ENCODE measurements at places on chromosomes 1 and 21.

- no peak for DNase-seq
Observed at GRCh38 chr21:38120984-38121855, 135.6 kb upstream of the KCNJ15 start.

- DNase-seq, result no peak
Observed at GRCh38 chr1:2335721-2336455, 55.5 kb downstream of the MORN1 start.

DNA sequence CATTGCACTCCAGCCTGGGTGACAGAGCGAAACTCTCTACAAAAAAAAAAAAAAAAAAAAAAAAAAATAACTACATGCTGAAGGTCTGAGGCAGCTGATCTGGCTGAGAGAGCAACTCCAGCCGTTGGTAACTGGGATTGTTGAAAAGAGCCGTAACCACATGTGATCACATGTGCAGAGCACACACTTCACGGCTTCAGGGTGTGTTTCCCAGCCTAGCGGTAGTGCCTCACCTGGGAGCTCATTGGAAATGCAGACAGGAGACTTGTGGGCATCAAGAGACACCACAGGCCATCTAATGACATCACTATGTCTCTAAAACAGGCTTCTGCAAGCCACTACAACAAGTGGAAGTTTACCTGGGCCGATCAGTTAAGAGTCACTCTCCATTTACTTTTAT is 11.8 kb upstream of the OTUD7B start:
- DNase-seq, result peak; percentile 6

DNA sequence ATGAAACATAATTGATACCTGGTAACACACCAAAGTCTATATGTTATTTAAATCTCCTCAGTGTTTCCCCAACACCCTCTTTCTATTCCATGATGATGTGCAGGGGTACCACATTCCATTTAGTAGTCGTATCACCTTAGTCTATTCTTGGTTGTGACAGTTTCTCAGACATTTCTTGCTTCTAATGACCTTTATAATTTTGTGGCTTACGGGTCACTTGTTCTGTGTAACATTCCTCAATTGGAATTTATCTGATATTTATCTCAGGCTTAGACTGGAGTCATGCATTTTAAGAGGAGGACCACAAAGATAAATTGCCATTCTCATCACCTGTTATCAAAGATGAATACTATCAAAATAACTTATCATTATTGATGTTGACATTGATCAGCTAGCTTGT is 679.6 kb downstream of the USP25 start:
- no peak for DNase-seq

GRCh38 chr1:219126377-219126776 is 47.3 kb upstream of the LYPLAL1 start:
- DNase-seq, result no peak

DNA sequence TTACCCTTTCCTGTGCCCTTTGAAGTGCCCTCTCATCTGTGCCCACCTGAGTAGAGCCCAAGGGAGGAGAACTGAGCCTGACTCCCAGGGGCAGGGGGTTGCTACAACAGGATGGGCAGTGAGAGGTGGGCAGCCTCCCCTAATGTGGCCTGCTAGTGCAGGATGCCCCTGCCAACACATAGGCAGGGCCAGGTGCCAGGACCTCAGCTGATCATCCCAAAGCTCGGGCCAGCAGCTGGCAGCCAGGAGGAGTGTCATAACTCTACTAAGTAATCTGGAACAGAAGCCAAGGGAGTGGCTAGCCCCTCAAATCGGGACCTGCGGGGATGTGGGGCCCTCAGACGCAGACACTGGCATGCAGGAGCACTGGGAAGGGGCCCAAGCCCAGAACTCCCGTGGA is 208.8 kb upstream of the RAB4A start:
- no peak for DNase-seq

- no peak for DNase-seq
Observed at GRCh38 chr1:115839029-115839678, 1.8 kb downstream of the NHLH2 start.

GRCh38 chr1:66305927-66306326 is 228.0 kb upstream of the SGIP1 start:
- no peak for DNase-seq

DNA sequence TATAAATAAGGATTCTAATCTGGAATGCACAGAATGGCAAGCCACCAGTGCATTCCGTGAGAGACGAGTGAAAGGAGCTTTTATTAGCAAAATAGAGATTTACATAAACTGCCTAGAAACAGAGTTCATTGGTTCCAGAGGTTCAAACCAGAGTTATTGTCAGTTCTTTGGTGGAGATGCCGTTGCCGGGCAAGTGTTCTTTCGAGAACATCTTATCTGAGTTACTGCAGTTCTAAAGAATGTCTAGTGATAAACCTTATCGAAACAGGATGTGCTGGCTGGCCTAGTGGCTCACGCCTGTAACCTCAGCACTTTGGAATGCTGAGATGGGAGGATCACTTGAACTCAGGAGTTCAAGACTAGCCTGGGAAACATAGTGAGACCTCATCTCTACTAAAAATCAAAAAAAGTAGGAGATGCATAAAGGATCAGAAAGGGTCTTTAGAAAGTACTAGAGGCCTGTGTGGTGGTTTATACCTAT is 19.9 kb upstream of the EVI5 start:
- peak; percentile 88 for DNase-seq

DNA sequence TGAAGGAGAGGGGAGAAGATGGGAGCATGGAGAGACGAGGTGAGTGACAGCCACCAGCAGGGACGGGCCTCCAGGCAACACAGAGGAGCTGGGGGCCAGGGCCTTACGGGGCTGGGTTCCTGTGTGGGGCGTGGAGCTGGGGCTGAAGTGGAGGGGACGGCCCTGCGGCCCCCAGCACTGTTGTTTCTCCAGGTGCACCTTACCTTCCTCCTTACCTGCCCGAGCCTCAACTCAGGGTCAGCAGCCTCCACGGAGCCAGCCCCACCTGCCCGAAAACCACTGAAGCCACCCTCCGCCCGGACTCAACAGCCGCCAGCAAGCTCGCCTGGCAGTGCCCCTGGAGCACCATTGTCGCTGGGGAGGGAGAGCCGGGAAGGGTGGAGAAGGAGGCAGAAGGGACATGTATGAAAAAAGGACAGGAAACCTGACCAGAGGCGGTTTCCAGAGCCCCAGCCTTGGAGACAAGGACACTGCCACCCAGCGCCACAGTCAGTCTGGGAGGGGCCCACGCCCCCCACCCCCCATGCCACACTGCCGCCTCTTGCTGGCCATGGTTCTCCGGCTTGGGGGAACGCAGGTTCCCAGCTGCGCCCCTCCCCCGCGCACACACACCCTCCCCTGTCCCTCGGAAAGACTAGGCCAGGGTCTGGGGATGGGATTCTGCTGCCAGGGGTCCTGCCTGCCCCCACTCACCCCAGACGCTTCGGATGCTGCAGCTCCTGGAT is 10.6 kb downstream of the PLA2G2F start:
- DNase-seq, result no peak

DNA sequence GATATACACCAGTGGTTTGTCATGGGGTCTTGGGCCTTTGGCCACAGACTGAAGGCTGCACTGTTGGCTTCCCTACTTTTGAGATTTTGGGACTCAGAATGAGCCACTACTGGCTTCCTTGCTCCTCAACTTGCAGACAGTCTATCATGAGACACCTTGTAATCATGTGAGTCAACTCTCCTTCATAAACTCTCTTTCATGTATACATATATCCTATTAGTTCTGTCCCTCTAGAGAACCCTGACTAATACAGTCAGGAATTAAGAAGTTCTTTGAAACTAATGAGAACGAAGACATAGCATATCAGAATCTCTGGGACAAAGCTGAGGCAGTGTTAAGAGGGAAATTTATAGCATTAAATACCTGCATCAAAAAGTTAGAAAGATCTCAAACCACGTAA is 110.8 kb downstream of the SLC5A9 start:
- DNase-seq, result no peak

- DNase-seq, result no peak
Observed at GRCh38 chr21:46567348-46567747, 37.5 kb downstream of the S100B start.

- DNase-seq, result no peak
Observed at GRCh38 chr1:30749691-30750583, 7.6 kb downstream of the LAPTM5 start.

DNA sequence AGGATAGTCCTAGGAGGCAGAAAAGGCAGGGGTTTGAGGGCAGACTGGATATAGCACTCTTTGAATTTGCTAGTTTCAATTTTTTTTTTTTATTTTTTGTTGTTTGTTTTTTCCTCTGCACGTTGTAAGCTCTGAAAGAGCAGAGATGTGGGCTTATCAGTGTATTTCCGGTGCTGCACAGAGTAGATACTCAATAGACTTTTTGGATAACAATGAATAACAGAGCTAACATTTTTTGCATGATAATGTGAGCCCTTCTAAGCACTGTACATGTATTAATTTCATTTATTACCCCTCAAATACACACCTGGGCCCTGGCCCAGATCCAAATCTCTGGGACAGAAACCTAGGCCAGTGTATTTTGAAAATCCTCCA is 17.1 kb upstream of the PARP1 start:
- DNase-seq, result no peak

DNA sequence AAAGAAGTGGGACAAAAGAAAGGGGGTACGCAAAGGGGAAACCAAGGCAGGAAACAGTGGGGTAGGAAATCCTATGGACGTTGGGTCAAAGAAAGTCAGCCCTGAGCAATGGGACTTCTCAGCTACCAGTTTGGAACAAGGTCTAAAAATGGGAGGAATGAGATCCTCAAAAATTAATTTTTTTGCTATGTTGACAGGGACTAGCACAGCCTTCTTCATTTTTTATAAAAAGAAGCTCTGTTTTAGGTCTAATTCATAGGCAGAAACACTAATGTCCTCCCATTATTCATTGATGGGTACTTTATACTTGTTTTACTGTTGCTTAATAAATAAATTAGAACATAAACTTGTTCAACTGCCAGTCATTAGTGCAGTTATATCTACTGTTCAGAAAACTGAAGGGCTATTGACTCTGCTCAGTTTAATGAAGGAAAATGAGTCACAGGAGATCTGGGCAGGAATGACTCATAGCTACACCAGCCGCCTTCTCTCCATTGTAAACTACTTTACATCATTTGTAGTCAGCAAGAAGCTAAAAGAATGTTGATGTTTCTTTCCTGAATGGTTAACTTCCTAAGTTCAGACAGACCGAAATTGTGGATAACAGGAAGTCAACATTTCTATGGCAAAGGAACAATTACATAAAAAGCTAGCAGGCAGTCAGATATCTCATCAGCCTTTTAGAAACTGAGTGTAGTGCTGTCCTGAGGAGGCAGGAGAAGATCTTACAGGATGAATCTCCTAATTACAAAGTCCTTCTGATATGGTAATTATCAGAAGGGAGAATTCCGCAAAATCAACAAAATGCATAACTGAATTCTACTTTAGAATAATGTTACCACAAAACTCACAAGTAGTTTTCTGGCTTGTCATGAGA is 356.4 kb upstream of the PKN2 start:
- DNase-seq, result peak; percentile 77

GRCh38 chr1:248748211-248748610 is 7.3 kb downstream of the LYPD8 start:
- no peak for DNase-seq

- no peak for DNase-seq
Observed at GRCh38 chr1:56024155-56024554, 555.2 kb downstream of the PLPP3 start.

- no peak for DNase-seq
Observed at GRCh38 chr1:6902153-6902552, 116.9 kb downstream of the CAMTA1 start.

DNA sequence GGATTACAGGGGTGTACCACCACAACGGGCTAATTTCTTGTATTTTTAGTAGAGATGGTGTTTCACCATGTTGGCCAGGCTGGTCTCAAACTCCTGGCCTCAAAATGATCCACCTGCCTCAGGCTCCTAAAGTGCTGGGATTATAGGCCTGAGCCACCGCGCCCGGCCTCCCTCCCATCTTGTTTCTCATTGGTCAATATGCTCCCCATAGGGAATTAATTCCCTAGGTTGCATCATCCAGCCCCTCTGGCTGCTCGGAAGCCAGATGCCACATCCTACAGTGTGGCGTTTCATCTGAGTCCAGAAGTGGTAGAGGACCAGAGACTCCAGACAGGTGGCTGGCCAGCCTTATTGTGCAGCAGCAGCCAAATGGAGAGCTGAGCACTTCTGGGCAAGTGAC is 11.5 kb upstream of the VASH2 start:
- DNase-seq, result no peak

DNA sequence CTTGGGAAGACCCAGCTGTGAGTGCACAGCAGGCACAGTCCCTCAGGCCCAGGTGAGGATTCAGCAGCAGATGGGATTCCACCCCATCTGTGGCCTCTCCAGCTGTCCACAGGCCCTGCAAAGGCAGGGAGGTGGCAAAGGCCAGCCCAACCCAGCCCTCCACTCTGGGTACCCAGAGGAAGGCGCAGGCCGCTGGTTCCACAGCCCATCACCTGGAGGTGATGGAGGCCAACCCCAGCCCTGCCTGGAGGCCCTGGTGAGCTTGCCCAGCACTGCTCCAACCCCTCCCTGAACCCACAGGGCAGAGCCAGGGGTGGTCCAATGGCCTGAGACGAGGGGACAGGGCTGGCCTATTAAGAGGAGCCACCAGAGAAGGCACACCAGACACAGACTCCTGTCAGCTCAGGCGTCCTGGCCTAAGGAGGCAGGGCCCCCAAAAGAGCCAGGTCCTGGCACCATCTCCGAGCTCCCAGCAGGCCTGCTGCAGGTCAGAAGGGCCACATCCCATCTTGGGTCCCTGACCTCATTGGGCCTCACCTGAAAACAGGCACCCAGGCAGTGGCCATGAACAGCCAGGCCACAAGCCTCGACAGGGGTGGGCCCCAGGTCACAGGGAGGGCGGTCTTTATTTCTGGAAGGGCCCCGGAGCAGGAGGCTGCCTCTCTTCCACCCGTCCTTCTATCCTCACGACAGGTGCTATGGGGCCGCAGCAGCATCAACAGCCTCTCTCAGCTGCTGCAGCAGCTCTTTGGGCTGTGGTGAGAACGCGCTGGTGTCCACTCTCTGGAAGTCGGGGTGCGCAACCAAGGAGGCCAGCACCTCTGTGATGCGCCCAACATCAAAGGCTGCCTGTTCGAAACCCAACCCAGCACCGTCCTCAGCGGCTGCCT is 3.2 kb downstream of the JMJD4 start:
- DNase-seq, result no peak

DNA sequence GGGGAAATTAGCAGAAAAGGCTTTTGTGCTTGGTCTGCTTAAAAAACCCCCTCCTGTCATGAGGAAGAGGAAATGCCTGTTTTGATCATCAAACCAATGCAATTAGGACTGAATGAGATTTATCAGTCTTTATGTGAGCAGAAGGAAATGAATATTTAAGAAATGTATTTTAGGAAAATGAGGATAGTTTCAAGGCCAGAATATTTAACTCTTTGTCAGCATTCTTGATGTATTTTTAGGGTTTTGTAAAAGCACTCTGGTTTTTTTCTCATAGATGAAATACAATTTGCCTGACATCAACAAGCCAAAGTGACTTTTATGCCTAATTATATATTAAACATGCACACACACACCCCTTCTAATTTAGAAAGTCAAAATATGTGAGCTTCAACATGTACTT is 213.8 kb downstream of the GRIK1 start:
- DNase-seq, result no peak

DNA sequence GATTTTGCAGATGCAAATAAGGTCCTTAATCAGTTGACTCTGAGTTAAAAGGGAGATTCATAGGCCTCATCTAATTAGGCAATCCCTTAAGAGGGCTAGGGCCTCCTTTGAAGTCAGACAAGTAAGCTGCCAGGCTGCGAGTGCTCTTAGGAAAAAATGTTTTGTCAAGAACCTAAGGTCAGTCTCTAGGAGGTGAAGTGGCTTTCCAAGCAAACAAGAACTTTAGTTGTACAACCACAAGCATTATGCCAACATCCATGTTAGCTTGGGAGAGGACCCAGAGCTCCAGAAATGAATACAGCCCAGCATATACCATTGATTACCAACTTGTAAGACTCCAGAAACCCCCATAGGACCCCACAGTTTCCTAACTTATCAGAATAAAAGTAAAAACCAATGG is 1366.2 kb downstream of the PLA2G4A start:
- DNase-seq, result no peak
